Thoracic aorta (tissue), 2 donors: ENCODE measurements at places on chromosomes 4 and X.

DNA sequence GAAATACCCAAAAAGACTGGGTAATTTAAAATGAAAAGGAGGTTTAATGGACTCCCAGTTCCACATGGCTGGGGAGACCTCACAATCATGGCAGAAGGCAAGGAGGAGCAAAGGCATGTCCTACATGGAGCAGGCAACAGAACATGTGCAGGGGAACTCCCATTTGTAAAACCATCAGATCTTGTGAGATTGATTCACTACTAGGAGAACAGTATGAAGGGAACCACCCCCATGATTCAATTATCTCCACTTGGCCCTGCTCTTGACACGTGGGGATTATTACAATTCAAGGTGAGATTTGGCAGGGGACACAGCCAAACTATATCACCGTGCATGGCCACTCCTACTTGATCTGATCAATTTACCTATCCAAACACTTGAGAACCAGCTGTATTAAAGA is 131.5 kb upstream of the LDB2 start:
- peaks cover 8% of the 10 kb centered on the region for H3K4me1 ChIP-seq
- H3K36me3 ChIP-seq, result no peaks in the 10 kb centered on the region
- H3K4me3 ChIP-seq, result no peak overlapping the region
- no peak for DNase-seq
- no peak overlapping the region for H3K27ac ChIP-seq

DNA sequence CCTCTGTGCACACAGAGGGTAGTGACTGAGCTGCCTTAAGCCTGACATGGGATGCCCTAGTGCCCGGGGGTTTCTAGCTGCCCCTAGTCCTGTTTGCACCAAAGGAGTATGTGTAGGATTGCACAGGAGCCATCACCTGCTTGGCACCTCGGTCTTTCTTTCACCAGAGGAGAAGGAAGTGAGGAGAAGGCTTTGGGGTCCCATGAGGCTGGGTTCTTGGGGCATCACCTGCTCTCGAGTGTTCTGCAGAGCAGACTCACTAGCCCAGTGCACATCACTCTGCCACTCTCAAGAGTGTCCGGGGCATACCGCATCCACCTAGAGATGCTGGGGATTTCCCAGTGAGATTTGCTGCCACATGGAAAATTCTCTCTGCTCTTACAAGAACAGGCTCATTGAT is 40.5 kb upstream of the GPR78 start:
- no peaks in the 10 kb centered on the region for H3K27me3 ChIP-seq
- H3K27ac ChIP-seq, result no peak overlapping the region
- no peaks in the 10 kb centered on the region for H3K36me3 ChIP-seq

GRCh38 chr4:40916880-40917279 is 167.1 kb downstream of the NSUN7 start:
- peaks cover 7% of the 10 kb centered on the region for H3K36me3 ChIP-seq
- peak overlapping the region; percentile 81 for H3K27ac ChIP-seq
- H3K27me3 ChIP-seq, result no peaks in the 10 kb centered on the region
- peaks cover 50% of the 10 kb centered on the region for H3K4me1 ChIP-seq

- H3K27ac ChIP-seq, result peak overlapping the region; percentile 19
- H3K36me3 ChIP-seq, result no peaks in the 10 kb centered on the region
- no peak for DNase-seq
Observed at GRCh38 chr4:139167774-139168444, 9.1 kb downstream of the ELF2 start.

GRCh38 chr4:139903845-139904244 is 238.2 kb downstream of the MGST2 start:
- DNase-seq, result no peak
- no peak overlapping the region for H3K4me3 ChIP-seq
- H3K27me3 ChIP-seq, result no peaks in the 10 kb centered on the region
- no peak overlapping the region for H3K27ac ChIP-seq
- peaks cover 25% of the 10 kb centered on the region for H3K4me1 ChIP-seq

- peaks cover 51% of the 10 kb centered on the region for H3K4me1 ChIP-seq
- DNase-seq, result no peak
- peak overlapping the region; percentile 61 for H3K27ac ChIP-seq
Observed at GRCh38 chrX:13005661-13006473, 31.0 kb downstream of the TMSB4X start.

- no peak overlapping the region for H3K27ac ChIP-seq
- H3K36me3 ChIP-seq, result no peaks in the 10 kb centered on the region
- no peaks in the 10 kb centered on the region for H3K4me1 ChIP-seq
- no peak overlapping the region for H3K4me3 ChIP-seq
- no peak for DNase-seq
Observed at GRCh38 chrX:124341396-124342132, 4.8 kb upstream of the SH2D1A start.

GRCh38 chr4:24544208-24544988 is 40.0 kb downstream of the DHX15 start:
- H3K27ac ChIP-seq, result no peak overlapping the region
- no peaks in the 10 kb centered on the region for H3K27me3 ChIP-seq
- DNase-seq, result no peak
- H3K4me3 ChIP-seq, result no peak overlapping the region

- H3K36me3 ChIP-seq, result no peaks in the 10 kb centered on the region
- no peak overlapping the region for H3K4me3 ChIP-seq
- no peaks in the 10 kb centered on the region for H3K27me3 ChIP-seq
- no peak overlapping the region for H3K27ac ChIP-seq
- peaks cover 16% of the 10 kb centered on the region for H3K4me1 ChIP-seq
Observed at GRCh38 chr4:101198682-101199339, 148.5 kb downstream of the PPP3CA start.
